ENCODE measurements at places on chromosomes 3 and 15.

DNA sequence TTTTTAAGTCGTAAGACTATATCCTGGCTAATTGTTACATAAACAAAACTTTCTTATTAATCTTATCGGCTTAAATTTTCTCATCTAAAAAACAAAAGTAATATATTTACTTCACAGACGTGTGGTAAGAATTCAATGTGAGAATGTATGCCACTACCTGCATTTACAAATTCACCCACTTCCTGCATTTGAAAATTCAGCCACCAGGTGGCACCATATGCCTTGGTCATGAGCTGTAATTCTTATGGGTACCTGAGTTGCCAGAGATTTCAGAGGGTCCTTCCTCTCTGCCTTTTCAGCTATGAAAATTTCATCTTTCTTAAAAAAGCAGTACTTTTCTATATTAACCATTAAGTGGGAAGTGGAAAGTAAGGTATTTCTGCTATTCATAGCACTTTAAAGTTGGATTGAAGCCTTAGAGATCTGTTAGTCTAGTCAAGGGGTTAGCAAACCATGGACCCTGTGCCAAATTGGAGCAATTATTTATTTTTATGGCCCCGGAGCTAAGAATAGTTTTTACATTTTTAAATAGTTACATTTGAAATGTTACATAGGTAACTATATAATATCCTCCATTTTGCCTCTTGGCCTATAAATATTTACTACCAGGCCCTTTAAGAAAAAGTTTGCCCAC is 127.8 kb downstream of the HCN4 start:
- no peak for DNase-seq

- DNase-seq = no peak
Observed at GRCh38 chr15:27884726-27885125, 214.4 kb downstream of the OCA2 start.

DNA sequence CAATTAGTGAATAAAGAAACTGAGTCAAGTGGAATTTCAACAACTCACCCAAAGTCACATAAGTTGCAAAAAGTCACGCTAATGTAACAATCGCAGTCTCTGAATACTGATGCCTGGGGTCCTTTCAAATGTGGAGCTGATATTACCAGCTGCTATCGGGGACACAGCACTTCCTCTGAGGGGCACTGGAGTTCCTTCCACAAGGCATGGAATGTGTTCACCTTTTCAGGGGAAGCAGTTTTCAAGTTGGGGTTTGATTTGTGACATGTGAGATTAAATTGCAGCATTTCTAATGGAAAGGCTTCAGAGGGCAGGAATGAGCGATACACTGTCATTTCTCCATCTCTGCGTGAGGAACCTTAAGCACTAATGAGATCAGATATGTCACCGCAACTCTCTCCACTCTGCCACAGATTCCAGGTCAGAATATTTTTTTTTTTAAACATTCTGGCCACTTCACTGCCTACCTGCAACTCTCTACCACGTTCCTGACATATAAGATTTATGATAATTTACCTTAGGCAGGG is 807.2 kb upstream of the CFAP20DC start:
- DNase-seq = no peak

- no peak for DNase-seq
Observed at GRCh38 chr3:97952872-97953271, 19.4 kb downstream of the RIOX2 start.

GRCh38 chr15:88897456-88898194 is 2.3 kb upstream of the HAPLN3 start:
- peak; percentile 93 for DNase-seq

- no peak for DNase-seq
Observed at GRCh38 chr15:88419830-88420229, 47.4 kb downstream of the MRPL46 start.

- no peak for DNase-seq
Observed at GRCh38 chr3:99175276-99175812, 273.8 kb upstream of the DCBLD2 start.

- no peak for DNase-seq
Observed at GRCh38 chr3:78605178-78605577, 1162.6 kb downstream of the ROBO1 start.

DNA sequence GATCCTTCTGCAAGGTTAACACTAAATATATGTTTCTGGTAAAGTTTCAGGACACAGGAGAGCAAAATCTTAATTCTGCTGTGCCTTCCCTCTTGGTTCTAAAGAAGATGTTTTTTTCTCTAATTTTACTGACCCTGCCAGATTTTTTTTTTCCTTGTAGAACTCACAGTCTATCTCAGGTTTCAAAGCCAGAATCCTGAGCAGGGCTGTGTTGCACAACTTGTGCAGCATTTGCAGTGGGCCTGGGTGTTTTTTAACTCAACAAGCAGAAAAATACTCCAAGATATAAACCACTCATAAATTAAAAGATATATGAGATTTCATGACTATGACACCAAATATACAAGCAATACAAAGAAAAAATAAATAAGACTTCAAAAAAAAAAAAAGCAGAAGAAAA is 40.2 kb upstream of the ARF4 start:
- DNase-seq = no peak

DNA sequence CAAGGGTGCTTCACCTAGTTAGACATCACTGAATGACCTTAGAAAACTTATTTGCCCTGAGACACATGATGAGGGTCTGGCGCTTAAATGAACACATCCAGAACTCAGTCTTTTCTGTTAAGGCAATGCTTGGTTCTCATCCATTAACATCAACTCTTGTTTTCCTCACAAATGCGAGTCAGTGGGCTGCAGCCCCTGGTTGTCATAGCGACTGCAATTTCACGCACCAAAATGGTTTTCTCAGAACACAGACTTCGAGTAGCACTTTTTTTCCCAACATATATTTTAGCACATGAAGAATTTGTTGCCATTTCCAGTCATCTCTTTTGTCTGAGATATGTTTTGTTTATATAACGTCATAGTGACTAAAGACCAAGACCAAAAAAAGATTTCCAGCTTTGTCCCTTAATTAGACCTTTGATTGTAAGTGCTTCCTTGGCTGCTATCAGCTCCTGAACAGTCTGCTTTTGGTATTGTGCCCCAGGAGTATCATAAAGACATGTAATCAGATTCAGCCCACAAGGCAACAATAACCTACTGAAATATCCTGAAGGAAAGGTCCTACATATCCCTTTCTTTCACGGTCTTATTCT is 68.5 kb downstream of the GPR176 start:
- DNase-seq = no peak

- DNase-seq = no peak
Observed at GRCh38 chr15:26017665-26018064, 154.5 kb upstream of the ATP10A start.

DNA sequence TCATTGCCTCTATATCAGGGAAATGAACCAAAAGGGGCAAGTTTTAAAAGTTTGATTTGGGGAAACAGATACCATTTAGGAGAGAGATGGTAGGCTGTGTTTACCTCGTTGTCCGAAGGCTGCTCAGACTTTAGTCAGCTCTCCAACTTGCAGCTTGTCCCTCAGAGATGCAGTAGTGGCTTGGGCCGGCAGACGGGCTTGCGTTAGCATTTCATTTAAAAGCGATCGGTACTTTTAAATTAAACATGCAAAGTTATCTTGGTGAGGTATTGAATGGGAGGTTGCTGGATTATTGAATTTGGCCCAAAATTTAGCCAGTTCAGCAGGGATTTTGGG is 26.2 kb downstream of the EEFSEC start:
- no peak for DNase-seq
